Thoracic aorta (tissue), 2 donors: ENCODE measurements at places on chromosomes 5 and 9. TPM values are rescaled to one million over a fixed set of nuclear protein-coding genes. Genes with fewer than 3 reads are reported as not detected.

PIGO gene
- 10.8 TPM for total RNA-seq

FOXD4L4 gene
- not detected for total RNA-seq

RGS7BP gene
- total RNA-seq: 24.3 TPM

FOXE1 gene
- total RNA-seq: 0.68 TPM

KIF20A gene
- 0.78 TPM for total RNA-seq

ALDH1A1 gene
- 196 TPM for total RNA-seq

MYMK gene
- not detected for total RNA-seq

- no peak for DNase-seq
These were observed 609.1 kb upstream of the DMAC1 start for GRCh38 chr9:8408575-8409190.

DNA sequence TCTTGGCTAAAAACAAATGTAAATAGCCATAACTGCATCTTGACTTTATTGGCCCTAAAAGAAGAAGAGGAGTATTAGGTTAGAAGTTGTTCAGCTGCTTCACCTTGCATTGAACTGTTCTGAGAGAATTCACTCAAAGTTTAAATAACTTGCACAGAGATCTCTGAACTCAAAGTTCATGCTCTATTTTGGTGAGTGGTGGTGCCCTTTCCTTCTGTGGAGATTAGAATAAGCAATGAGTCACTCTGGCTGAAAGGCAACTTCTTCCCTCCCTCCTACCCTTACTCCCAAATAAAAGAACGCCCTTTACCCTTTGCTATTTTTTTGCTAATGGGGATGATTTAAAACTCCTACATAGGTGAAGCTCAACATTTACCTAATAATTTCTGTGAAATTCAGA is 48.9 kb downstream of the ERMP1 start:
- no peak for DNase-seq

DNA sequence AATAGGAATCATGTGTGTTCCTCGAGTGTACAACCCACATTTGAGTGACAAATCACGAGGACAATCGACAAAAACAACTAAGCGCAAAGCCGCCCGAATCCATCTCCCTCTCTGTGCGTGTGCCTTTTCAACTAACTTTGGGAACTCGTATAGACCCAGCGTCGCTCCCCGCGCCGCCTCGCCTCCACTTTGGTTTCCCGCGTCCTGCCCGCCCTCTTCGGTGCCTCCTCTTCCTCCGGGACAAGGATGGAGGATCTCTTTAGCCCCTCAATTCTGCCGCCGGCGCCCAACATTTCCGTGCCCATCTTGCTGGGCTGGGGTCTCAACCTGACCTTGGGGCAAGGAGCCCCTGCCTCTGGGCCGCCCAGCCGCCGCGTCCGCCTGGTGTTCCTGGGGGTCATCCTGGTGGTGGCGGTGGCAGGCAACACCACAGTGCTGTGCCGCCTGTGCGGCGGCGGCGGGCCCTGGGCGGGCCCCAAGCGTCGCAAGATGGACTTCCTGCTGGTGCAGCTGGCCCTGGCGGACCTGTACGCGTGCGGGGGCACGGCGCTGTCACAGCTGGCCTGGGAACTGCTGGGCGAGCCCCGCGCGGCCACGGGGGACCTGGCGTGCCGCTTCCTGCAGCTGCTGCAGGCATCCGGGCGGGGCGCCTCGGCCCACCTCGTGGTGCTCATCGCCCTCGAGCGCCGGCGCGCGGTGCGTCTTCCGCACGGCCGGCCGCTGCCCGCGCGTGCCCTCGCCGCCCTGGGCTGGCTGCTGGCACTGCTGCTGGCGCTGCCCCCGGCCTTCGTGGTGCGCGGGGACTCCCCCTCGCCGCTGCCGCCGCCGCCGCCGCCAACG is at the start of gene GPR150:
Gene GPR150, plus strand, starts transcription at position 58 of the 840 bp plus-strand sequence. Its CDS starts 189 bp downstream, at position 247.
- DNase-seq: no peak

DNA sequence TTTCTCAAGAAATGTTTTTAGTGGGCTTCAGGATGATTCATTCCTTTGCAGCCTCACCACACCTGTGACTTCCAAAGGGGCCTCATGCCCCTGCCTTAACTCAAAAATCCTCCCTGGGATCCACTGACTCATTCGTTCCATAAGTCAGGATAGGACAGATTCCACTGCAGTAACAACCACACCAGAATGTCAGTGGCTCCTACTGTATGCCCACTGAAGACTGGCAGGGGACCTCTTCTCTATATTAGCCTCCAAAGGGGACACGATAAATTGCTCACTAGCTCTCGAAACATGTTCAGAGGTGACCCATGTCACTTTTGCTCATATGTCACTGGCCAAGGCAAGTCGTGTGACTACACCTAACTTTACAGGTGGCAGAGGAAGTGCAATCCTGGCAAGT is 25.7 kb upstream of the LHX2 start:
- no peak for DNase-seq

DNA sequence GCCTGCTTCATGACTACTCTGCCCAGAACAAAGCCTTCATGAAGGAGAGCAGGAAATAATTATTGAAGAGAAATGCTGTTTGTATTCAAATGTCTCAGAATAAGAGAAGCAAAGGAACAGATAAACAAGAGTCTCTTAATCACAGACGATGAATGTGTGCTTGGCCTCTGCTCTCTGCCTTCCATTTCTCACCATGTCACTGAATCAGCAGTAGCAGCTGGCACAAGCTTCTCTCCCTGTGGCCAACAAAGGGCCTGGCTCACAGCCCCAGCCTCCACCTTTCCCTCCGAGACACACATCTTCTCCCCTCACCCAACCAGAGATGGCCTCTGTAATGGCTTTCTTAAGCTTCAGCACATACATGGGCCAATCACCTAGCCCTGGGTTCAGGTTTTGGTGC is 128.1 kb upstream of the SLIT3 start:
- DNase-seq: no peak

DNA sequence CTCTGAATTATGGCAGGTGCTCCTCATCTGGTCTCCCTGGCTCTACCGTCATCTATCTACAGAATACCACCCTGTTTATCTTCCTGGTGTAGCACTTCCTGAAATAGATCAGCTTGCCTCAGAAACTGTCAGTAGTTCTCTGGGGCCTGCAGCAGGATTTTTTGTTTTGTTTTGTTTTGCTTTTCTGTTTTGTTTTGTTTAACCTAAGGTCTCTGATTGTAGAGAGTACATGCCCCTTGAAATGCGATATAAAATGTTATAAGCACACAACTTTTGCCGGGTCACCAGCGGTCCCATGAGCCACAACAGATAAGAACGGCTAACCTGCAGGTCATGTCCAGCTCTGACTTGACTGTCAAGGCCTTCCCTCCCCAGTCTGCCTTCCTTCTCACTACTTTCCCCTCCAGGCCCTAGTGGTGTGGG is 26.6 kb upstream of the CREBRF start:
- DNase-seq: no peak

DNA sequence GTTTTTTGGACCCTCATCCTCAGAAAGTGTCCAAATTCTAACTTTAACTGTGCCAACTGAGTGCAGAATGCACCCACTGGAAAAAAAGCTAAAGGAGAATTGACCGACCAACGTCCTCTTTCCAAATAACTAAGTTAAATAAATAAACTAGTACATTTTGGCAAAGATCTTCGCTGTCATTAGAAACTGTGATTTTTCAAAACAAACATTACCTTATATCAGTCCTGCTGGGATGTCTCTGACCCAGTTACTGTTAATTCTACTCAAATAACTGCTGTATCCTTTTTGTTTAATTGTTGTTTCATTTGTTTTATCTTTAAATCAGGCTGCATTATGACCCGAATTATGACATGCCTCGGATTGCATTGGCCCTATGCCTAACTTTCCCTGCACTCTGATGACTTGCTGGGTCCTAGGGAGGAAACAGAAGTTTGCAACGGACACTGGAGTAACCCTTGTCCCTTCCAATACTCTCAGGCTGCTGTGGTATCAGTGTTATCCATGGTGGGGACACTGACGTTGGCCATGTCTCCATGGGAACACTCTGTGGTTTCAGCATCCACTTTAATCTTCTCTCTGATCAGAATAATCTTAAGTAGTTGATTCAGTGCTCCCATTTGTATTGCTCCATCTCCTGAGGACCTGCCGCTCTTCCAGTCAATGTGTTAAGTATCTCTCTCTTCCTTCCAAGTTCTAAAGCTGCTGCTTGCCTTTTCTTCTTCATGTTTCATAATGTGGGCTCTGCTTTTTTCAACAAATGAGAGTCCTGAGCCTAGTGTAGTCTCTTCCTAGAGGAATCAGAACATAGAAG is 11.1 kb upstream of the IFNA5 start:
- no peak for DNase-seq

- no peak for DNase-seq
These were observed 35.7 kb downstream of the OXCT1 start for GRCh38 chr5:41834506-41834905.

- DNase-seq: no peak
These were observed 9.1 kb downstream of the PTCH1 start for GRCh38 chr9:95507464-95508241.

DNA sequence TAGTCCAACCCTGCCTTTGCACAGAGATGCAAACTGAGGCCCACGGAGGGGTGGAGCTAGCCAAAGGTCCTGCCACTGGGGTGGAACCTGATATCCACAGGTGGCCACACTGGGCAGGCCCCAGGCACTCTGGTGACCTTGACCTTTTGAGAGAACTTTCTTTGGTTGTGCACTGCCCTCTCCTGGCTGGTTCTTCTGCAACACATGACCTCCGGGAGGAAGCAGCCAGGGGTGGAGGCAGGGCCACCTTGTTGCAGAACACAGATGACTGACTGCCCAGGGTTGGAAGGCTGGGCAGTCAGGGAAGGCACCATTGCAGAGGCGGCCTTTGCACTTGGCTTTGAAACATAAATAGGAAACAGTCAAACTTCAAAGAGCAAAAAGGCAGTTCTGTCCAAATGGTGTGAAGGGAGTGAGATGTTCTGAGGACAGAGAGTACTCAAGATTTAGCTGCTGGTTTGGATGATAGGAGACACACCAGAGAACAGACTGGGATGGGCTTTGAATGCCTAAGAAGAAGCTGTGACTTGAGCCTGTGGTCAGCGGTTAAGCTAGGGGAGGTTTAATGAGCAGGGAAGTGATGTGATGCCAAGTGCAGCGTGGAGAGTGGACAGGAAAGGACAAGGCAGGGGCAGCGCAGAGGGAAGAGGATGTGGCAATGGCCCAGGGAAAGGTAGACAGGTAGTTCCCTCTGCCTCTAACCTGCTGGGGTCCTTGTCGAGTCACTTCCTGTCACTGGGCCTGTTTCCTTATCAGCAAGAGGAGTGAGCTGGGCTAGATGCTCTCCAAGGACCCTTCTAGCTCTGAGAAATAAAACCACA is 6.8 kb upstream of the TCOF1 start:
- DNase-seq: peak; percentile 10

GRCh38 chr5:97412959-97413358 is 229.9 kb upstream of the RIOK2 start:
- DNase-seq: no peak

DNA sequence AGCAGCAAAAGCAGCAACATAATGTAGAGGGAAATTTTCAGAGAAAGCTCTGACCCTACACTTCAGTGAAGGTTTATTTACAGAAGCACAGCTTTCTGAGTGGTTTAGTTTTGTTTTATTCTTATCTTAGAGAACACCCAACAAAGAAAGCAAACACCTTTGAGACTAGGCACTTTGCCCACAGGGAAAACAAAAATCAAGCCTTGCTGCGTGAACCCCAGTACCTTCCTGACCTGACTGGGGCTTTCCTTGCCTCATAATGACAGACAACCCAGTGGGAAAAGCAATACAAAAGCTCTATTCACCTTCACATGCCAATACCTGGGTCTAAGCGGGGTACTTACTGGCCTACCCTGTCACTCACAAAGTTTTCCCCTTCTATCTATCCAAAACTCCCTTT is 189.8 kb downstream of the HINT1 start:
- no peak for DNase-seq
